ENCODE measurements at places on chromosomes 16 and 17.

GRCh38 chr17:8369944-8370343, 6.6 kb downstream of the KRABD2 start:
- no peak for DNase-seq

GRCh38 chr16:69166221-69166833, 20.6 kb upstream of the SNTB2 start:
- no peak for DNase-seq

- no peak for DNase-seq
Measured at GRCh38 chr16:68358951-68359350, 48.1 kb downstream of the PRMT7 start.

- DNase-seq: no peak
Measured at GRCh38 chr16:56860226-56861020, 4.6 kb upstream of the SLC12A3 start.

- no peak for DNase-seq
Measured at GRCh38 chr16:67441907-67442306, 11.0 kb downstream of the HSD11B2 start.

GRCh38 chr17:18917506-18918032, 34.4 kb upstream of the SLC5A10 start:
- DNase-seq: no peak

DNA sequence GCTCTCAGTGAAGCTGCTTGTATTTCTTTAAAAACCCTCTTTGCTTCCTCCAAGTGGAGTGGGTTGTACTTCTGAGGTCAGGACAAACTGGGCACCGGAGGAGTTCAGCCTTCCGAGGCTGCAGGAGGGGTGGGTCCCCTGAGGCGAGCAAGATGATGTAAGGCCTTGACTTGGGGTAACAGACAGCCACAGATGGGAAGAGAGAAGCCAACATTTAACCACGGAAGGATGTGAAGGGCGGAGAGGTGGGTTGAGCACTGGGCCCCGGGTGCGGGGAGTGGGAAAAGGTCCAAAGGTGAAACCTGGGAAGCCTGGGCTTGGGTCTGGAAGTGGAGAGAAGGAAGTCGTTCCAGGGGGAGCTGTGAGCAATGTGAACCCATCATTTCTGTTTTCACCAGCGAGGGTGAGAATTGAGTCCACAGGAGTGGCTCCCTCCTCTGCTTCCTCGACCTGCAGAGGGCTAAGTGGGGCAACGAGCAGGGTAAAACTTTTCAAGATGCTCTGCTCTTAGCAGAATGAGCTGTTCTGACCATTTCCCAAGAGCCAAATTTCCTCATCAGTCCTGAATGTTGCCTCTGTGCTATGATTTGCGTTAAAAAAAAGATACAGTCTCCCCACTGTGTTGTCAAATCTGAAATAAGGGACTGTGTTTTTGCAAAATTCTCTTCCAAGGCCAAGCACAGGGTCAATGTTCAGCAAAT, 137.7 kb upstream of the CRHR1 start:
- no peak for DNase-seq

DNA sequence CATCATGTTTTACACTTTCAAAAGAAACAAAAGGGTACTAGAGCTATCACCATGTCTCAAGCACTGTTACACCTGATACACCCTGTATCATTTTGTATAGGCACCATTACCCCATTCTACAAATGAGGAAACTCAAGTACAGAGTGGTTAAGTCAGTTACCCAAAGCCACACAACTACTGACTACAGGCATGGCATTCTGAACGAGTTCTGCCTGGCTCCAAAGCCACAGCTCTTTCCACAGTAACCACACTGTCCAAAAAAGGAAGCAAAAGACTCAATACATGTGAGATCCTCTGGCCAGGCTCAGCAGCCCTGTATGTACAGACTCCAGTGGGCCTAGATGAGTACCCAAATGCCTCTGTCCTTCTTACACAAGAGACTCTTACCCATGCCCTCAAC, 4.7 kb downstream of the DYNC1LI2 start:
- no peak for DNase-seq

DNA sequence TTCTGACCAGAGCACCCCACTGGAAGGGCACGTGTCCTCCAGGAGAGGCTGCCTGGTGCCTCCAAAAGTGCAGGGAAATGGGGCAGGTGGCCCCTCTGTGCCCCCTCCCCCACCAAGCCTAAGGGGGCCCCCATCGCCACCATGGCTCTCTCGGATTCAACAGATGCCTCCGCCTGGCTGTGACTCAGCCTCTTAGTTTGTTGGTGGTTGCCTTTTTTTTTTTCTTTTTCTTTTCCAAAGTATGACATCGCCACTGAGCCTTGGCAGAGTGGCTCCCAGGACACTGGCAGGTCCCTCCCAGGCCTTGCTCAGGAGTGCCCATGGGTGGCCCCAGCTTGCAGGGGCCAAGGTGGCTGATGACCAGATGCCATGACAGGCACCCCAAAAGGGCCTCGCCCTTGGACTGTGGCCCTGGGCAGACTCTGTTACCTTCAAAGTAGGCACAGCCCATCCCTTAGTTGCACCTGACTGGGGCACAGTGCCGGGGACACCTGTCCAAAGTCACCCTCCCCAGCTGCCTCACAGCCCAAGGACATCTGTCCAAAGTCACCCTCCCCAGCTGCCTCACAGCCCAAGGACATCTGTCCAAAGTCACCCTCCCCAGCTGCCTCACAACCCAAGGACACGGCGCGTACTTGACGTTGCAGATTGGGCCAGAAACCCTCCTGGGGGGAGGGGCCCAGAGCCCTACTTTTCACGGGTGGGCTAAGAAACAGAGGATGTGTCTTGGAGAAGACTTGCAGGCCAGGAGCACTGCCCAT, 29.6 kb downstream of the NPTX1 start:
- no peak for DNase-seq

DNA sequence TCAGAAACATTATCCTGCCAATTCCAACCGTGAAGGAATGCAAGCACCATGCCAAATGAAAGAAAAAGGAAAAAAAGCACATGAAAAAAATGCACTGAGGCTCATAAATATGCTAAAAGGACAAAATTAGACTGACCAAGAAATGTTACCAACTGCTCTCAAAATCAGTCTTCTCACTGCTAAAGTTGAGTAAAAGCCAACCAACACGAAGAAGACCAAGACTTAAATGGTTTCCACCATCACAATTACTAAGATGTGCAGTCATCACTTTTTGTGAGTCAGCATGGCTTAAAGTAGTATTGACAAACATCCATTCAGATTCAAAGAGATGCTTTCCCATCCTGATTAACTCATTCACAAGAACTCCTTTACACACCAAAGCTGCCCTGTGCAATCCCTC, 16.4 kb downstream of the CDYL2 start:
- no peak for DNase-seq

GRCh38 chr16:86952769-86953168, 364.4 kb downstream of the C16orf95 start:
- no peak for DNase-seq

- no peak for DNase-seq
Measured at GRCh38 chr17:8459107-8459506, 23.4 kb downstream of the NDEL1 start.

DNA sequence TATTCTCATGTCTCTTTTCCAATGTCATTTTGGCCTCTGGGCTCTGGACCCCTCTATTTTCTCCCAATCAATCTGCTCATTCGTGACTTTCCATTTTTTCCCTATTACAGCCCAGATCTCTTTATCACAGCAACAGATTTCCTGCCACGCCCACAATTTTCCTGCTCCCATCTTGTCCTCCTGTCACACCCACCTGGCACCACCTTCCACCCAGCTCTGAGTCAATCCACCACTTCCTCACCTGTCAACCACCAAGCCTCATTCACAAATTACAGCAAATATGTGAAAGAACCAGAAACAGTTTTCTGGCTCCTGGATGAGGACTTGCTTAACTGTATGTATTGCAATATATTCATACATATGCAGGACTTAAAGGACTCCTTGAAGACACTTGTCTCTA, 311.3 kb downstream of the GRIN2A start:
- no peak for DNase-seq

- no peak for DNase-seq
Measured at GRCh38 chr17:36092230-36092629, 2.3 kb upstream of the CCL3 start.

- DNase-seq: peak; percentile 60
Measured at GRCh38 chr17:4739122-4740024, at the start of the genes CXCL16 and ZMYND15. Gene CXCL16 (minus strand): TSS chr17:4739928. CDS start chr17:4739339, 589 bp downstream. Gene ZMYND15 (plus strand): TSS chr17:4739833. CDS start chr17:4740549, 716 bp downstream.

- DNase-seq: no peak
Measured at GRCh38 chr16:28003923-28004322, 59.6 kb downstream of the GSG1L start.

DNA sequence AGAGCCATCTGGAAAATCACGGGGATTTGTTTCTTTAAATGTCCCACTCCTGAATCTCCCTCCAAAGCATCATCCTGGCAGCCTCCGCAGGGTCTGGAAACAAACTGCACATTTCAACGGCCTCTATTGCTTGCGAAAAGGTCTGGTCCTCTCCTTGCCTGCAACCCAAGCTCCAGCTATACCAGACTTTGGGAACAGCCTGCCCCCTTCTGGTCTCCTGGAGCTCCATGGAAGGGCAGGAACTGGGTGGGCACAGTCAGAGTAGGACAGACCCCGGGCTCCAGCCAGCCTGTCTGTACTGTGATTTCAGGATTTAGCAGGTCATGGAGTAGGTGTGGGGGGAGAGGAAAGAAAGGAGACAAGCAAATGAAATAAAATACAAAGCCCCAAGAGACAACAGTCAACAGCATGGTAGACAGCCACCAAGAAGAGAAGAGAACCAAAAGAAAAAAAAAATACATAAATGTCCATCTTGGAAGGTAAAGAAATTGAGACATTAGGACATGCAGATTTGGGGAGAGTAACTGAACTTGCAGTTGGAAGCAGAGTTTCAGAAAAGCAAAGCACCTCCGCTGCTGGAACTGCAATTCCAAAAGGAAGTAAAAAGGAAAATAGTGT, 2.7 kb downstream of the XYLT1 start:
- DNase-seq: no peak

DNA sequence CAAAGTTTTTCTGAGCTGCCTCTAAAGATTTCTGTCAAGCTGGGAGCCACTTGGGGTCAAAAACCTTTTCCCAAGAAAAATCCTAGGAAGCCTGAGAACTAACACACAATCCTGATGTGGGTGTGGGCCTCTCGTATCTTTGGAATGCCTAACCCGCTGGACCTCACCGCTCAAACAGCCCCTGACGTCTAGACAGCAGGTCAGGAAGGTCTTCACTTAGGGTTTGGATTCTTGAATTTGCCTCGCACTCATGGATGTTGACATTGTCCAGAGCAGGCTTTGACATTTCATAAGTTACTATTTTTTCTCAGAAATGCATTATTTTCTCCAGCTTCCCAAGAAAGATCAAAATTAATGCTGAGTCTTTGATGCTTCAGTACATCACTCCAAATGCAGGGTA, 18.9 kb downstream of the TEX2 start:
- DNase-seq: no peak

Measured in T-helper 22 cell (primary cell).